HT1080 (cell line): ENCODE measurements at places on chromosomes 5 and 9.

GRCh38 chr5:121503111-121503840, 348.4 kb upstream of the FTMT start:
- DNase-seq: peak; percentile 6

DNA sequence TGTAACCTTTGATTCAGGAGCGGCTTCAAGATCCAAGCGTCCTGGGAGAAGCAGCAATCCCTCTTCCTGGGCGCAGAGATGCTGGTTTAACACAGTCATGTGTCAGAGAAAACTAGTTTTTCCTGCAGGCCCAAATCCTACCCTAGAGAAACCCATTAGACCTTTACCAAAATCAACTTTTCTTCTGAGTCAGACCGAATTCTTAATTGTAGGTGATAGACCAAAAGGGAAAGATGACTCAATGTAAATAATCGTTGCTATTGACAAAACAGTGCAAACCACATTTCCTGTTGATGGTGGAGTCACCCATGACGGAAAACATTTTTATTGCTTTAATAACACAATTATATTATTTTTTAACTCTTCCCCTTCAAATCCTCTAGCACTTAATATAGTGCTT, 40.1 kb downstream of the SLC1A1 start:
- peak; percentile 52 for DNase-seq

- peak; percentile 18 for DNase-seq
Observed at GRCh38 chr9:135857843-135858242, 49.5 kb downstream of the CAMSAP1 start.

- no peak for DNase-seq
Observed at GRCh38 chr5:32147236-32147635, 26.9 kb downstream of the GOLPH3 start.

- no peak for DNase-seq
Observed at GRCh38 chr9:137975527-137975913, 97.9 kb downstream of the CACNA1B start.

DNA sequence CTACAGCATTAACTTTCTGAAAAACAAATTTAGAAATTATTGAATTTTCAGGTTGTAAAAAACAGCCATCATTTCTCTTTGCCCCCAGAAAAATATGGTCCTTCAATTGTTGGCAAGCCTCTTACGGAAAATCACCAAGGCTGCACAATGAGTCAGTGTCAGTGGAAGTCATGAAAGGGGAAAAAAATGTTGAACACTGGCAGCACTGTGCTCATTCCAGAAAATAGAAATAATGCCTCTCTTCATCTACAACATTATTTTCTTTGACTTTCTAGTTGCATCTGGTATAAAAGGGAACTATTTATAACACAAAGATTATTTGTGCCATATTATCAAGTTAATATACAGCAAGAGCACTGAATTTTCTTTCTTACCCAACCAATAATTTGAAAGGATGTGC, 26.7 kb upstream of the STK32A start:
- DNase-seq: peak; percentile 8

DNA sequence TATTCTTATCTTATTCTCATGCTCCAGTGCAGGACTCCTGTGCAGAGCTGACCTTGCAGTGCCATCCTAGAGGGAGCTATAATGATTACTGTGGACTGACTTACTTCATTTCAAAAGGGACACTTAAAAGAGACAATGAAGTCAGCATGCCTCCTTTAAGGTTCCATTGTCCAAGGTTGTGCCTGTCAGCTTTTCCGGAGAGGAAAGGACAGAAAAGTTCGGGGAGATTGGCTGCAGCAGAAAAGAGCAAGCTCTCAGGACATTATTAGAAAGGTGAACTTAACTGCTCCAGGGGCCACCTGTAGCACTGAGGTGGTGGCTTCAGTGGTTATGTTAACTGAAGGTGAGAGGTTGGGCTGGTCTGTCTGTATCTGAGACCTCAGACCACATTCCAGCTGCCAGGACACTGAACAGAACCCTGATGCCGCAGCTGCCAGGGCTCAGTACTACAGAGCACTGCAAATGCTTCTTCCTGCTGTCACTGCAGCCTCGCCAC, 112.9 kb downstream of the ST8SIA4 start:
- DNase-seq: no peak

GRCh38 chr9:117126871-117127270, 288.0 kb downstream of the ASTN2 start:
- no peak for DNase-seq

- DNase-seq: peak; percentile 46
Observed at GRCh38 chr5:152560512-152561137, 155.5 kb upstream of the NMUR2 start.

DNA sequence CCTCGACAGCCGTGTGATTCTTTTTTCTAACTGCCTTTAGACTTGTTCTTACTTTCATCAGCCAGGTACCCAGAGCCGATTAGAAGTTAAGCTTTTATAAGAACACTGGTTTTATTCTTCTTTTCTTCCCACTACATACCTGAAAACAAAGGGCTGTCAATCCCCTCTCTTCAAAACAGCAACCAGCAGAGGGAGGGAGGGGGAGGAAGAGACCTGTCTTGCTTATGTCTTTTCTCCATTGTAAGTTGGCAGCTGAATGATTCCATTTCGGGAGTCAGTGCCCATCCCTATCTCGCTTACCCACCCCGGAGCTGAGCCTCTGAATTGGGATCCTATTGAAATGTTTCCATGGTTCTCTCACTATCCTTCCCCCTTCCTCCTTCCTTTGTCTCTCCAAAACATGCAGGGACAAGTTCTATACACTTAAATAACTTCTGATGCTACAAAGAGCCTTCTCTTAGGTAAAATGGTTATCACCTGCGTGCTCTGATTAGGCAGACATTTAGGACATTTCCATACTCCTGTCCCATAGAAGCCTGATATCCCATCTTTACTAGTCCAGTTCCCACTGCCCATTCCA, 83.9 kb upstream of the WWC1 start:
- no peak for DNase-seq

- DNase-seq: no peak
Observed at GRCh38 chr5:167463939-167464338, 827.5 kb upstream of the WWC1 start.

DNA sequence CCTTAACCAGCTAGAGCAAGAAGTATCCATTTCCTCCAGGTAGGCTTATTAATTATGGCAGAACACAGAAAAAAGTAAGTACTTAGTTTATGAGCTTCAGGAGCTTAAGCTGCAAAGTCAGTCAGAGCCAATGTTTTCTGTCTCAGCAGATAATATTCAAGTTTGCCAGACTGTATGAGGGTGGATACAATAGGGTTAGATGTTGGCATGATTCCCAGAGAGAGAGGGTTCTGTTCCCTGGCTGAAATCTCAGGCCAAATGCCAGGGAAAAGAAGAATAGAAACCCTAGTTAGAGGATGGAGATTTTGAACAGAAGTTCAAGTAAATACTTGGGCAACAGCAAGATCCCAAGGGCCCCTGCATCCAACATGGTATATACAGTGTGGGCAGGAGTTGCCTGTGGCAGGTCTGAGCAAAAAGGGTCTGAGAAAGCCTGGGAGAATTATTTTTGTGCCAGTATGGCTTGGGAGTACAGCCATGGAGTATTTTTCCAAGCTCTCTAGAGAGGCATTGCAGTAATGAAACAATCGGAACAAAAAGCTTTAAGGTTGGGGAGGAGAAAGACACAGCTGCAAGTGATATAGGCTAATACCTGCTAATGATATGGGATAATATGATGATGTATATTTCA, 31.0 kb upstream of the ISOC1 start:
- peak; percentile 21 for DNase-seq

DNA sequence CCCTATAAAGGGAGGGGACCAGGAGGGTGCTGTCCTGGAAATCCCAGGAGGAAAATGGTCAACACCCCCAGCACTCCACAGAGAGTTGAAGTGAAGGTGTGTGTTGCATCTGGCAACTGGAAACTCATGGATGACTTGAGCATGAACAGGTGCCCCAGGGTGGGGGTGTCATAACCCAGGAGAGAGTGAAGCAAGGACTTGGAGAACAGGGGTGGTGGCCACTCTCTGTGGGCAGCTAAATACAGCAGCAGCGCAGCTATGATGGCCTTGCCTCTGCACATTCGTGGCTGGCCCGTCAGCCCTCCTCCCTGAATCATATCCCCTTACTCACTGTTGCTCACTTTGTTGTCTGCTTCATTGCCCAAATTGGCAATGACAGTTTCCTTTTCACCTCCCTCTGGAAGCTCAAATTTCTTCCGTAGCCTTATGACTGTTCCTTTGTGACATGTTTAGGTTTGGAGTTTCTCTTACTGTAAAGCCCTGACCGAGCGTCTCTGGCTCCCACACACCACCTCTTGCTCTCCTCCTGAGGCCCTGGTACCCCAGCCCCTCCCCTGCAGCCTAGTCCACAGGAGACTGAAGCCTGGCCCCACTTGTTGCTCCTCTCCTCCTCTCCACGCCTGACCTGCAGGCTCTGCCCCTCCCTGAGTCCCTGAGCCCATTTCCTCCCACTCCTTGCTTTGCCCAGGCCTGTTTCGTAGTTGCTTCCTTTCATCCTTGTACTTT, 185.8 kb downstream of the CD180 start:
- DNase-seq: peak; percentile 99

DNA sequence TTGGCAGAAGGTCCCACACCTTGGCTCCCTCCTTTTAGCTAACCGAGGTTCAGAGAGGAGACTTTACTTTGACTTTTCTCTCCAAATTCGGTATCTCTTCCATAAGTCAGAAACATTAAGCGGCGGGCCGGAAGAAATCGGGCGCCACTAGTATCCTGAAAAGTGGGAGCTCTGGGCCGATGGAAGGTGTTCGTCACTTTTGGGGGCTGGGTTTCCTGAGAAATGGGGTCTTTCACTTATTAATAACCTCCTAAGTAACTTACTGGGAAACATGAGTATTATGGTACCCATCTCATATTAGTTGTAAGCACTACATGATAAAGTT, 716 bp downstream of the STX17 start:
- no peak for DNase-seq

DNA sequence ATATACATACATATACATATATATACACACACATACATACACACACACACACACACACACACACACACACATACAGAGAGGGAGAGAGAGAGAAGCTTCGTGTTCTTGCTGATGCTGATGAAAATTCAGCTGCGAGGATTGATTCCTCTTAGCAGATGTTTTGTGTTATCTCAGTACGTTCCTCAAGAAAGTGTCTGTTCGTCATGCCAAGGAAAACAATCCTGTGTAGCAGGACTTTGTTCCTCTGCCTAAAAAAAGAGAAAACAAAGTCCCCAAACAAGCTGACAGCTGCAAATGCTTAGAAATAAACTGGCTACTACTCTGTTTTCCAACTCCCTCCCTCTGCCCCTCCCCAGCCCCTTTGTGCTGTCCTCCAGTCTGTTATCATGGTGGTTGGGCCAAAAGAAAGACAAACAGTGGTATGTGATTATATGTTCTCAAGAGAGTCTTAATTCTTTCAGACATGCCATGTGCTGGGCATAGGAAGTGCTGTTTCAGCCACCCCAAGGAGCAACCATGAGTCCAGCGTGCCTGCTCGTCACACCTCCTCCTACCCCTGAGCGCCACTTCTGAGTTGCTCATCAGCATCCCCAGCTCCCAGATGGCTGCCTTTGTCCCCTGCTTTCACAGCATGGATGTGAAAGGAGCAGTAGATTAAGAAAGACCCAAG, 71.5 kb upstream of the EQTN start:
- no peak for DNase-seq

DNA sequence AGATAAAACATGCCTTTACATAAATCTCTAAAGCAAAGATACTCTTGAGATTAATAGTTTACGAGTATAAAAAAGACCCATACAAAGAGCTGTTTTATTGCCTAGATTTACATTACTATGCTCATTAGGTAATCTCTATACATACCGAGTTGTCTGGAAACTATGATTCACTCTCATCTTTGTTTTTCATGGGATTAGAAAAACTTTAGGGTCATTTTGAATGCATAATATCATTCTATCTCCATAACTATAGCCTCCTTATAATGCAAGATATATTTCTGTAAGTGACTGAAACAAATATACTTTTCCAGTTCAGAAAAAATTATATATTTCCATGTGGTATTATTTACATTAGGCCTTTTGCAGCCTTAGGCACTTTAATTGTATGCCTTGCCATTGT, 1088.7 kb upstream of the ARRDC3 start:
- no peak for DNase-seq

- no peak for DNase-seq
Observed at GRCh38 chr9:95239071-95239470, 78.4 kb downstream of the FANCC start.

GRCh38 chr5:24633715-24634325, 11.0 kb downstream of the CDH10 start:
- peak; percentile 25 for DNase-seq

DNA sequence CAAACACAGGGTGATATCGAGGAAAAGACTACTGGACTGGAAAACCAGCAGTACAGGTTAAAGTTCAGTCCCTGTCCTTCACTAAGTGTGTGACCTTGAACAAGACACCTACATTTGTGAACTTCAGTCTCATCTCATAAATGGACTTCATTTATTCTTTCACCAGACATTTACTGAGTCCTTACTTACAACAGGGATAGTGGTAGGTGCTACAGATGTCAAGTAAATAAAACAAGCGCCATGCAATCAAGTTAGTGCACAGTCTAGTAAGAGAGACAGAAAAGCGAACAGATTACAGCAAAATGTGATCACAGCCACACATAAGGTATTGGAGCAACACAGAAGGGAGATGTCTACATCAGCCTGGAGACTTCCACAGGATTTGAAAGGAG, 413.2 kb downstream of the ACTL7B start:
- no peak for DNase-seq

DNA sequence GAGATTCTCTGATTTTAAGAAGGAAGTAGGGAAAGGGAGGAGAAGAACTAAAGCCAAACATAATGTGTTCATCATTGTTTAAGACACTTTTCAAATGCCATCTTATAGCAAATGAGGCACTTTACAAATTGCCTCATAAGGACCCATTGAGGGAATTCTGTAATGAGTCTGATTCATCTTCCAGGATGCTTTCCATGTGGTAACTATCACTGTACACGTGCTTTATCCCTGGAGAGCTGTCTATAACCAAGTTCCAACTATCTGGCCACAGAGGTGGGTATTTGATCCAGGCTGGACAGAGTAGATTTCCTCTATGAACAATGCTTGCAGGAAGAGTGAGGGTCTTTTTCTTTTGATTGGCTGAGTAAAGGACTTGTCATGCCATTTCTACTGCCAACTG, 183.5 kb upstream of the NFIB start:
- DNase-seq: no peak

- no peak for DNase-seq
Observed at GRCh38 chr5:74594137-74595040, 46.1 kb downstream of the ENC1 start.

DNA sequence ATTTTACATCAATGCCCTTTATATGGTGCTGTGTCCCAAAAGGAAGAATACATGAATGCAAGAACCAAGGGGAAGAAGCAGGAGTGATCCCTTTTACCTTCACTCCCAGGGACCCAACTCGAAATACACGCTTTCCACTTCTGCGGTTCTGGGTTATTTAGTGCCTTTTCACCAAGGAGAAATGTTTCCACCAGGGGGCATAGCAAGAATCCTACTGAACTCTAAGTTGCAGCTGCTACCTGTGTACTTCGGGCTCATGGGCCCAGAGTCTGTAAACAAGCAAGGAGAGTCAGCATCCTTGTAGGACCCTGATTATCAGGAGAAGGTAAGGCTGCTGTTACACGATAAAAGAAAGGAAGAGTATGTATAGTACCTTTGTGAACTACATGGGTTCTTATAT, 45.7 kb downstream of the DPYSL3 start:
- no peak for DNase-seq
